ENCODE measurements at places on chromosomes 12 and 14. TPM values are rescaled to one million over a fixed set of nuclear protein-coding genes. Genes with fewer than 3 reads are reported as not detected.

DNA sequence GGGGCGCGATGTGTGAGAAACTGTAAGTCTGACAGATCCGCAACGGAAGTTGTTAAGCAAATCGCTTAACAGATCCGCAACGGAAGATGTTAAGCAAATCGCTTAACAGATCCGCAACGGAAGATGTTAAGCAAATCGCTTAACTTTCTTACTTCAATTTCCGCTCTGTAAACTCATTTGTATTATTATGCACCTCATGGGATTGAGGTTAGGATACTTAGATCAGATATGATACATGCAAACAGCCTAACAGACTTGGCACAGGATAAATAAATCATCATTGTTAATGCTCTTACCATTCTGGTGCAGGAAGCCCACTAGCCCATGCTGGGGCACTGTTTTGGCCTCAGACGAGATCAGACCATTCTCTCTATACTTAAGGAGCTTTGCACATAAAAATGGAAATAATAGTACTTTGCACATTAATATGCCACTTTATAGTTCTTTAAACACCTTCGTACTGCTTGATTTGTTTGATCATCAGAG lies 399 bp downstream of the NCAPD2 start:
- no peak for DNase-seq

GRCh38 chr14:59228421-59228820 lies 40.0 kb downstream of the DAAM1 start:
- DNase-seq: peak; percentile 6

- DNase-seq: no peak
These were observed 51.9 kb downstream of the TESPA1 start for GRCh38 chr12:54932691-54933090.

GRCh38 chr12:45473636-45474035 lies 255.9 kb upstream of the ARID2 start:
- DNase-seq: no peak

DNA sequence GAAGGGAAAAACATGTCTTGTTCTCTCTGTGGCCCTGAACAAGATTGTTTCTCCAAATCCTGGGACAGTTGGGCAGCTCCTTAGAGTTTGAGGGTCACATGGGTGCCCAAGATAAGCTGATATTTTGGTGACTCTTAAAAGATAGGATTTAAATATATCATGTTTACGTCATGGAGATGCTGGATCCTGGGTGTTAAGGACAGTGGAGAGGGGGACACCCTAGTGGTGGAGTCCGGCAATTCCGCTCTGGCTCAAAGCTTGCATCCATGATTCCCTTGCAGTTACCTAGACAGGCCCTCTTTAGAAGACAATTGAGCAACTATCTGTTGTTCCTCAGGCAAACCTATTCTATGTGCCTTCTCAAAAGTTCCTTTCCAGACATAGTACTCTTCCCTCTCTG lies 101.8 kb downstream of the CMKLR1 start:
- no peak for DNase-seq

GRCh38 chr14:30227876-30228275 lies 300.2 kb upstream of the PRKD1 start:
- peak; percentile 45 for DNase-seq

- DNase-seq: no peak
These were observed 27.5 kb upstream of the MDM1 start for GRCh38 chr12:68359674-68360073.

DNA sequence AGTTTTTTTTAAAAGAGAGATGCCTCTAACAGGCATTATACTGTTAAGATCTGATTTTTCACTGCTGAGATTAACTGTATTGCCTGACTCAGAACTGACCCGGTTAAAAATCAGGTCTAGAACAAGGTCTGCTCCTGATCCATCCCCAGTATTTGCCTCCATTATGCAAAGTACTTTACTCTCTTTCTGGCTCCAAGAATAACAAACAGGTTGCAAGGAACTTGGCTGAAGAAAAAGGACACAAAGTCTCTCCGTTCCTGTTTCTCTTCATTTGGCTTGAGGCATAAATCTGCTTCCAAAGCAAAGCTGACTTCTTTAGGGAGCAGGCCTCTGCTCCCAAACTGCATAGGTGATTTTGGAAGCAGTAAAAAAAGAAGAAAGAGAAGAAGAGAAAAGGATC lies 199.3 kb upstream of the PDZRN4 start:
- DNase-seq: no peak

GRCh38 chr14:91681893-91682563 lies 49.9 kb downstream of the CATSPERB start:
- DNase-seq: no peak

- no peak for DNase-seq
These were observed 8.1 kb downstream of the RFLNA start for GRCh38 chr12:124302807-124303578.

GRCh38 chr12:46100551-46101484 lies 110.4 kb upstream of the SCAF11 start:
- no peak for DNase-seq

GRCh38 chr14:80304125-80304766 lies 92.9 kb upstream of the DIO2 start:
- DNase-seq: no peak

GRCh38 chr12:68508576-68508975 lies 102.1 kb upstream of the RAP1B start:
- no peak for DNase-seq

- no peak for DNase-seq
These were observed 69.3 kb downstream of the ETV6 start for GRCh38 chr12:11718768-11719253.

DNA sequence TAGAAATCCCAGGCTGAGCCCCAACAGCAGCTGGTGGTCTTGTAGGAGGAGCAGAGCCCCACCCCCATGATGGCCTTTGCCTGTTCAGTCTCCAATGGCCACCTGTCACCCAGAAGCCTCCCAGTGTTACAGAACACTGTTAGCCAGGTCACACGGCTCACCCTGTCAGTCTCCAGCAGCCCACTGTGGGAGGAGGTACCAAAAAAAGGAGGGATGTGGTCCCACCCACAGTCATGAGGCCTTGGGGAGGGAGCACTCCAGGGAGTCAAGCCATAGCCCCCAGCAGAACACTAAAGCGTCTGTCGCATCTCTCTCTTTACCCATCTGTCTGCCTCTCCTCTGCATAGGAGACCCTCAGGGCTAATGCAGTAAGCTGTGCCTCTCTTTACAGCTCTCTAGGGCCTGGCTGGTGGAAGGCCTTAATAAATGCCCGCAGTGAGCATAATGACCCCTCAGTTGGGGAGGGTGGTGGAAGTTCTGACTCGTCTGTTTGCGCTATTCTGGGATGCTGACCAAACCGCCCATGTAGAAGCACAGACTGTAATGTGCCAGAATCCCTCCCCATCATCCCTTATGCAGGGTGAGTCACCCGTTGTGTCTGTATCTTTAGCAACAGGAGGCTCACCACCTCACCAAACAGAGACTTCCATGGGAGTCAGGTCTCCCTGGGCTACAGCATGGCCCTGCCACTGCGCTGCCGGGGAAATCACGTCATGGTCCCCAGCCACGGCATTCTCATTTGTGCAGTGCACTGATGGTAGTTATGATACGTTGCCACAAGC lies 14.6 kb downstream of the C14orf132 start:
- DNase-seq: peak; percentile 99

- peak; percentile 71 for DNase-seq
These were observed 36.1 kb downstream of the BAZ2A start for GRCh38 chr12:56593909-56594621.

DNA sequence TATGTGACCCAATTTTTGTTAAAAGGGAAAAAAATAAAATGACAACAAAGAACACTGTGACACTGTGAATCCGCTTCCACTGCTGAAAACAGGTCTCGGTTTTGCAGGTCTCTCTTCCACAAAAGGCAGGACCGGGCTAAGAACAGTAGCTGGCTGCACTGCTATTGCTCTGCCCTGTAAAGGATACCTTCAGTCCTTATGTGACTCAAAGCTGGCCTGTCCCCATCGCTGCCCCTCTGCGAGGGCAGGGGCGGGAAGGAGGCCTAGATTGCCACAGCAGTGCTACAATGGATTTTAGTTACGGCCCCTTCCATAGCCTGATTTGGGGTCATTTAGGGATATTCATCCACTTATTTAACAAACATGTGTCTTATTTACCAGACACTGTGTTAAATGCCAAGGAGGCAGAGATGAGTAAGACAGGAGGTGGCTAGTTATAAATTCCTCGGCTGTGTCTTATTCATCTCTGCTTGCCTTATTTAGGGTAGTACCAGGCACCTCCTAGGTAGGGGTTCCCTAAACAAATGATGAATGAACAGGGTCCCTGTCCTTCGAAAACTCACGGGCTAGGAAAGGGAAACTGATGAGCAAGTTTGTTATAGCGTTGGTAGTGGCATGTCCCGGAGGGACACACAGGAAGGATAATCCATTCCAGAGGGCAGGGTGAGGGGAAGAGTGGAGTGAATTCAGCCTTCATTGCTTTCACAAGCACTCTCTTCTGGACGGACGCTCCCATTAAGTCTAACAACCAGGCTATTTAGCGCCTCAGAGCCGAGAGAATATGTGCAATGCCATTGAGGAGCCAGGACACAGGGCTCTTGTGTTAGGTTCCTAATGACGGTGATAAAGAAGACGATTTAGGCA lies 73.3 kb downstream of the EID3 start:
- DNase-seq: no peak

- DNase-seq: no peak
These were observed 136.9 kb downstream of the RBM19 start for GRCh38 chr12:113829212-113829611.

GRCh38 chr12:50112456-50113218 lies 601 bp downstream of the COX14 start:
- DNase-seq: no peak

DNA sequence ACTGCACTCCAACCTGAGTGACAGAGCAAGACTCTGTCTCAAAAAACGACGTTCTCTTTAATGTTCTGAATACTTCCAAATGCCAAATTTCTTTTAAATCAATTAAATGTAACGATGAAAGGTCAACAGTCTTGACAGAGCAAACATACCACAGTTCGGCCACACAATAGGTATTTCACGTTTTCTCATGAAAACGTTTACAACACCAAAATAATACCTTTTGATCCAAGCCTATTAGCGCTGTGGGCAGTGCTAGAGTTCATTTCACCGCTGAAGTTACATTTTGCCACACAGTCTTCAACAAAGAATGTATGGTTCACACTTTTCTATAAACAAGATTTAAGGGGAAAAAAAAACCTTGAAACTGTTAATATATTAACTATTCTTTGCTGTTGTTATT lies 122.1 kb downstream of the MED13L start:
- DNase-seq: no peak

DNA sequence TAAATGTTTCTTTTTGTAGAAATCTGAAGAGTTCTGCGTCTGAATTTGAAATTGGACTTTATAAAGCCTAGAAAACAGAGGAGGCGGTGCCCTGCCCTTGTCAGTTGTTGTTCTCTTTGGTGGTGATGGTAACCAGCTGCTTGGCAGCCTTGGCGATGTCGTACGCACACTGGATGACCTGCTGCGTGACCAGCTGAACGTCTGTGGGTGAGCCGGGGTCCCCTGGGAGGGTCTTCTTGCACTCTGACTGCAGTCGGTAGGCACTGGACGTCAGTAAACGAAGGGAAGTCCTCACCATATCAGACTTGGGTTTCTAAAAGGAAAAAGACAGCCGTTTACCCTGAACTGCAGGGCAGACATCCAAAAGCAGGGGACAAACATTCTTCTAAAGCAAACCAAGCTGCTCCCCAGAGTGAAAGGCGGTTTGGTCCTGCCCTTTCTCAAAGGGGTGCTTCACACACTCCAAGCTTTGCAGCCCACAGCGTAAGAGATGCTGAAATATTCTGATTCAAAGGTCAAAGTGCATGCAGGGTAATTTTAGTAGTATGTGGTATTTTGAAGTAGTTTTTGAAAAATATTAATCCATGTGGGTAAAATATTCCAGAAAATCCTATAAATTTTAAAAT lies 32.9 kb downstream of the TCHP start:
- peak; percentile 58 for DNase-seq

GRCh38 chr14:103086771-103087342 lies 2.8 kb downstream of the LBHD2 start:
- DNase-seq: peak; percentile 72

DNA sequence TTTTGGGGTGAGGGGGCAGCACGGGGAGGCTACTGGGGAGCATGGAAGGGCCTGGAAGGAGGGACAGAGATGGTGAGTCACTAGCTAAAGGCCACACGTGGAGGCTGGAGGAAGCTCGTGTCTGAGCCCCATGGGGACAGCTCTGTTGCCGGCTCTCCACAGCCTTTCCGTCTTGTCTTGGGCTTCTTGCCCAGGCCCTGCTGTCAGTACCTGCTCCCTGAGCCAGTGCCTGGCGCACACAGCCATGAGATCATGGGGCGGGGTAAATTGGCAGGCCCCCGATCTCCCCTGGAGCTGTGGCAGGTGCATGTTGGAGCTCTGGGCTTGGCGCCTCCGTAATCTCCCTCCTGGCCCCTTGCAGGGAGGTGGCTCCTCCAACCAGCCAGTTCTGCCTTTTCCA lies 16.1 kb upstream of the KRT80 start:
- peak; percentile 85 for DNase-seq

- no peak for DNase-seq
These were observed 89.5 kb upstream of the OSBPL8 start for GRCh38 chr12:76649099-76649498.

- no peak for DNase-seq
These were observed 62.9 kb upstream of the ELK3 start for GRCh38 chr12:96131230-96131788.

DNA sequence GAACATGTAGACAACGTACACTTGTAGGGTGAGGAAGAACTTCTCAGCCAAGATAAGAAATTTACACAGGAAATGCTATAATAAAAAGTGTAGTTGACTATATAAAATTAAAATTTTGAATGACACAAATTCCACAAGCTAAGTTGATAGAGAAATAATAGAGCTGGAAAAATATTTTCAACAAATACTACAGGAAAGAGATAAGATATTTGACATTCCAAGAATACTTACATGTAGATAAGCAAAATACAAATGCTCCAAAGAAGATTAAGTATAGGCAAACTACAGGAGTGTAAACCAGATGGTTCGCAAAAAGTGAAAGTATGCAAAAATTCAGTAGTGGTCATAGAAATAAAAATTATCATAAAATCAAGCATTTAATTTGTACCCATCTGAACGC lies 49.2 kb upstream of the ANP32D start:
- DNase-seq: no peak

GRCh38 chr12:29991924-29992323 lies 208.2 kb upstream of the TMTC1 start:
- DNase-seq: no peak

- DNase-seq: no peak
These were observed 1.1 kb downstream of the DCTN2 start for GRCh38 chr12:57545809-57546437.

GRCh38 chr12:112096070-112096469 lies 12.5 kb downstream of the NAA25 start:
- DNase-seq: peak; percentile 16

- no peak for DNase-seq
These were observed 8.0 kb upstream of the RASSF8 start for GRCh38 chr12:25950329-25951115.

CHST11 gene
- 2.7 TPM for total RNA-seq

OR4E2 gene
- not detected for total RNA-seq

RNF212B gene
- not detected for total RNA-seq

EMC9 gene
- total RNA-seq: 18.8 TPM

GLT8D2 gene
- 17.9 TPM for total RNA-seq

HAL gene
- total RNA-seq: not detected

GPD1 gene
- 54.1 TPM for total RNA-seq

APOLD1 gene
- 5.1 TPM for total RNA-seq

REM2 gene
- 0.42 TPM for total RNA-seq

CARMIL3 gene
- 0.19 TPM for total RNA-seq

GON7 gene
- total RNA-seq: 14.4 TPM

LTB4R gene
- total RNA-seq: 0.68 TPM

TM9SF1 gene
- total RNA-seq: 59.5 TPM

TAS2R19 gene
- total RNA-seq: 2.0 TPM

PPFIA2 gene
- total RNA-seq: not detected

GPX2 gene
- not detected for total RNA-seq

RTN1 gene
- total RNA-seq: 0.29 TPM
